ENCODE measurements at places on chromosomes 6 and 20. TPM values are rescaled to one million over a fixed set of nuclear protein-coding genes. Genes with fewer than 3 reads are reported as not detected.

GRCh38 chr6:57159127-57159526 lies 13.0 kb upstream of the BAG2 start:
- H3K27ac ChIP-seq = no peak overlapping the region
- no peak for DNase-seq
- no peaks in the 10 kb centered on the region for H3K27me3 ChIP-seq
- no peaks in the 10 kb centered on the region for H3K4me1 ChIP-seq
- peaks cover 46% of the 10 kb centered on the region for H3K36me3 ChIP-seq

GRCh38 chr6:30721198-30722024 lies 1.3 kb downstream of the TUBB start:
- H3K27ac ChIP-seq = peak overlapping the region; percentile 98
- H3K36me3 ChIP-seq = peaks cover 46% of the 10 kb centered on the region
- H3K4me3 ChIP-seq = peak overlapping the region; percentile 92
- H3K27me3 ChIP-seq = no peaks in the 10 kb centered on the region

DNA sequence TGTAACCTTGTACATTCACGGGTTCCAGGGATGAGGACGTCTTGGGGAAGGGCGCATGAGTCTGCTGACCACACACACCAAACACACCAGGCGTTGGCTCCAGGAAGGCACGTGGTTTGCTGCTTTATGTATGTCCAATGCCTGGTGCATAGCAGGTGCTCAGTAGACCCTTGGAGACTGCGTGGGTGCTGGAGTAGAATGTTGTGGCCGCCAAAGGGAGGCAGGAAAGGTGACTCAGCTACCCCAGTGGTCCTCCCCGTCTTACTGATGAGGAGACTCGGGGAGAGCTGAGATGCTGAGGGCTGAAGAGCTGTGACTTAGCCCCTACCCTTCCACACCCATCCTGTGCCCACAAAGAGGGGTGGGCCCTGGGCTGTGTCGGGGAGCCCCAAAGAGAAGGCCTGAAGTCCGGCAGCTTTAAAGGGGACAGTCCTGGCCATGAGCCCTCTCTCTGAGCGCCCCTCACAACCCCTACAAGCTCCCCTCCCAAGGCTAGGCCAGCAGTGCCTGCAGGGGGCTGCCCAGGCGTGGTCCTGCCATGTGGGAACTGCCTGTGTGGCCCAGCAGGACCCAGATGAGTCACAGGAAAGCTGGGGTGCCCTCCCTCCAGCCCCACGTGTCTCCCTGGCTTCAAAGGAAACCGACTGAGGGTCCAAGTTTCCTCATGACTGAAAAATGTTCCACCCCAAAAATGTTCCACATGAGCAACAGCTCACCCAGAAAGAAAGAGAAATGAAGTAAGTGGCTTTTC lies 28.0 kb upstream of the PTGIS start:
- no peaks in the 10 kb centered on the region for H3K36me3 ChIP-seq
- no peak overlapping the region for H3K27ac ChIP-seq
- no peaks in the 10 kb centered on the region for H3K27me3 ChIP-seq
- H3K4me1 ChIP-seq = peaks cover 43% of the 10 kb centered on the region

DNA sequence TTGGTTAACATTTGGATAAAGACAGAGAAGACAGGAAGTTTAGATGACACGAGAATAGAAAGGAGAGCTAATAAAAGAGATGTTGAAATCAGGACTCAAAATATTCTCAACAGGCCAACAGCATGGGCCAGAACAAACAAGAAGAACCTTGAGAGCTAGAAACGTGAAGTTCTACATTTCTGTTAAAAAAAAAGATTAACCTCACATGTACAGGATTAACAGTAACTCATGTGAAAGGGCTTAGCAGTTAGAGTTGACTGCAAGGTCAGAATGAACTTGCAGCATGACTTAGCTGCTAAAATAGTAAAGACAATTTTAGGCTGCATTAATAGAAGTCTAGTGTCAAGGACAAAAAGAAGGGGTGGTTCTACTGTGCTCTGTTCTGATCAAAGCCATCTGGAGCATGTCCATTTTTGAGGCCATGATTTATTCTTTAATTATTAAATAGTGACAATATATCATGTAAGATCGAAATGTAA lies 331.1 kb upstream of the HSF2 start:
- no peaks in the 10 kb centered on the region for H3K36me3 ChIP-seq
- H3K4me1 ChIP-seq = no peaks in the 10 kb centered on the region
- no peak for DNase-seq
- H3K27me3 ChIP-seq = no peaks in the 10 kb centered on the region
- H3K27ac ChIP-seq = no peak overlapping the region

- no peaks in the 10 kb centered on the region for H3K36me3 ChIP-seq
- H3K27me3 ChIP-seq = no peaks in the 10 kb centered on the region
- DNase-seq = no peak
- no peaks in the 10 kb centered on the region for H3K4me1 ChIP-seq
- no peak overlapping the region for H3K4me3 ChIP-seq
Measured at GRCh38 chr20:9021699-9022098, 47.2 kb upstream of the PLCB4 start.

DNA sequence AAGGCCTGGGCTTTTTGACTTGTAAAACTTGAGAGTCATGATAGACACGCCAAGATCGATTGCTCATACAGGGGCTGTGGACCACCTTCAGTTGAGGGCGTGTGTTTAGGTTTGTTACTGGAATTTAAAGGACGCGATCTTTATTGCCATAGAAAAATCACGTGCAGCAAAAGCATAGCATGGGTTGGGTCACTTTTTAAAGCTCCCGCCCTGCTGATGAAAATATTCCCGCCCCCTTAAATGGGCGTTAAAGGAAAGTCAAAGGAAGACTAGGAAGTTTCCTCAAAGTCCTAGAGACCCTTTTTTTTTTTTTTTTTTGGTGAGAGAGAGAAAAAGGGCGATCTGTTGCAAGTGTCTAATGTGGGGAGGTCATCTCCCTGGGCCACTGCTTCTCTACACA lies 23.1 kb downstream of the TFAP2A start:
- no peaks in the 10 kb centered on the region for H3K4me1 ChIP-seq
- no peak for DNase-seq

DNA sequence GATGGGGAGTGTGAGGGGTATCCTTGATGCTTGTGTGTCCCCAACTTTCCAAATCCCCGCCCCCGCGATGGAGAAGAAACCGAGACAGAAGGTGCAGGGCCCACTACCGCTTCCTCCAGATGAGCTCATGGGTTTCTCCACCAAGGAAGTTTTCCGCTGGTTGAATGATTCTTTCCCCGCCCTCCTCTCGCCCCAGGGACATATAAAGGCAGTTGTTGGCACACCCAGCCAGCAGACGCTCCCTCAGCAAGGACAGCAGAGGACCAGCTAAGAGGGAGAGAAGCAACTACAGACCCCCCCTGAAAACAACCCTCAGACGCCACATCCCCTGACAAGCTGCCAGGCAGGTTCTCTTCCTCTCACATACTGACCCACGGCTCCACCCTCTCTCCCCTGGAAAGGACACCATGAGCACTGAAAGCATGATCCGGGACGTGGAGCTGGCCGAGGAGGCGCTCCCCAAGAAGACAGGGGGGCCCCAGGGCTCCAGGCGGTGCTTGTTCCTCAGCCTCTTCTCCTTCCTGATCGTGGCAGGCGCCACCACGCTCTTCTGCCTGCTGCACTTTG lies at the start of gene TNF:
Gene TNF, plus strand, starts transcription at position 231 of the 567 bp plus-strand sequence. Its CDS starts 177 bp downstream, at position 408.
- peaks cover 22% of the 10 kb centered on the region for H3K36me3 ChIP-seq
- peak within 1 kb of the TSS; percentile 58 for H3K4me3 ChIP-seq
- H3K27ac ChIP-seq = peak within 1 kb of the TSS; percentile 79
- no peaks in the 10 kb centered on the region for H3K27me3 ChIP-seq

DNA sequence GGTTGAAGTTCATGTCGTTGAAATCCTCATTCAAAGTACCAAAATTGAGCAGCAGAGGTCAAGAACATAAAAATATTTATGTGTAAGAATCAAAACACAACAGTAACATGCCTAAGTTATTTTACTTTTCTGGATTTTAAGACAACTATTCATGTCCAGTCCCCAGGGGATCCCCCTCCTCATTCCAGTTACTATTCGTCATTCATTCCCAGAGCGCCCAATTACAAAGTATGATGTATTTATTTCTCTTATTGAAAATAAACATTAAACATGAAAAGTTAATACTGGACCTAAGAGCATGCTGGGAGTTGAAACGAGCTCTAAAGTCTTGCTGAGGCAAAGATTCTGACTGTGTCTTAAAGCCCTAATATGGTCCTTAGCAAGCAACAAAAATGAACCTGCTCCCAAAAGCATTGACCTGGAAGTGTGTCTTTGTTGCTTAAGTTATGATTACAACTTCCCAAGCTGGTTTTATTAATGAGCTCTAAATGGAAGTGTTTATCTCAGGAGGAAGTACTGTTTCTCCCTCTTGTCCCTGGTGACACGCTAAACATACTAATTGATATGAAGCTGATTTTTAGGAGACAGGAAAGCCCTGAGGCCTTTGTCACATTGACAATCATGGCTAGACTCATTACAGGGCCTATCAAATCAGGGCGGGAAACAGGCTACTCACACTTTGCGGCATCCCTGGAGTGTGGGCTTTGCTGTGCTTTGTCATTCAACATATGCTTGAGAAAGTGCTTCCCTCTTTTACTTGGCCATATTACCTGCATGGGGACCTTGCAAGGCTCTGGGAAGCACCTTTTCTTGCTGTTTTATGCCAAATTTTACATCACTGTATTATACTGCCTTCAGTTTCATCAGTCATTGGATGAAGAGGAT lies 192.2 kb upstream of the DTNBP1 start:
- H3K4me1 ChIP-seq = no peaks in the 10 kb centered on the region
- no peaks in the 10 kb centered on the region for H3K36me3 ChIP-seq
- H3K27ac ChIP-seq = no peak overlapping the region
- DNase-seq = no peak
- no peak overlapping the region for H3K4me3 ChIP-seq

DNA sequence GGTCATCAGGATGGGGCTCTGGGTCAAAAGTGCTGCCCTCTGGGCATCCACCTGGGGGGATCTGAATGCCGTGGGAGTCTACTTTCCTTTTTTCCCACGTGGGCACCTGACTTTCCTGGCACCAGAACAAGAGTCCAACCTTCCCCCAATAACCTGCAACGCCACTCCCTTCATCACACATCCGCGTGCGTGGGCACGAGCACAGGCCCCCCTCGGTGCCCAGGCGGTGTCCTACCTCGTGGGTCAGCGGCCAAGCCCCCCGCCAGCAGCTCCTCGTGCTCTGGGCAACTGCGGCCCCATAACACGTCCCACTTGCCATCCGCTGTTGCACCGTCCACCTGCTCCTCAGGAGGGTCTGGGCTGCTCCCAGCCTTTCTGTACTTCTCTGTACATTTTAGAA lies 87.0 kb downstream of the YTHDF1 start:
- DNase-seq = peak; percentile 43
- H3K4me1 ChIP-seq = no peaks in the 10 kb centered on the region
- H3K36me3 ChIP-seq = no peaks in the 10 kb centered on the region
- no peak overlapping the region for H3K4me3 ChIP-seq
- no peaks in the 10 kb centered on the region for H3K27me3 ChIP-seq

- H3K4me3 ChIP-seq = no peak overlapping the region
- peaks cover 22% of the 10 kb centered on the region for H3K4me1 ChIP-seq
- no peak overlapping the region for H3K27ac ChIP-seq
- no peak for DNase-seq
- no peaks in the 10 kb centered on the region for H3K36me3 ChIP-seq
- no peaks in the 10 kb centered on the region for H3K27me3 ChIP-seq
Measured at GRCh38 chr6:42396720-42397119, 55.0 kb downstream of the TRERF1 start.

DNA sequence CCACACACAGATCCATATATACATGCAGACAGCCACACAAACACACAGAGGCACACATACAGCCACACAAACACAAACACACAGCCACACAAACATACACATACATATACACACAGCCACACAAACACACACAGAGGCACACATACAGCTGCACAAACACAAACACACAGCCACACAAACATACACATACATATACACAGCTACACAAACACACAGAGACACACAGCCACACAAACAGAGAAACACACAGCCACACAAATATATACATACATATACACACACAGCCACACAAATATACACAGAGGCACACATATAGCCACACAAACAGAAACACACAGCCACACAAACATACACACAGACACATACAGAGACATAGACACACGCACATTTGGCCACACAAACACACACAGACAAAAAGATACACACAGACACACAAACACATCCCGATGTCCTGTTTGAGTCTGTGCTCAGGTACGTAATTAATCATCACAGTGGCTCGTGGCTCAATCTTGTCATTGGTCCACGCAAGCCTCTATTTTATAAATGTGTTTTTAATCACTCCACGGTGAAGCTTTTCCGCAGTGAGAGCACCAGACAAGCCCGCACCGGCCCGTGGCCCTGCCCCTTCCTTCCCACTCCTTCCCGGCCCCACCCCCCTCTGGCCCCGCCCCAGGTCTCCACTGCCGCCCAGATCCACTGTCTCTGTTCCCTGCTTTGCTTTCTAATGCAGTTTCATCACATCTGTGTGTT lies 135.3 kb downstream of the CDH4 start:
- no peak overlapping the region for H3K27ac ChIP-seq
- H3K4me3 ChIP-seq = no peak overlapping the region
- peaks cover 8% of the 10 kb centered on the region for H3K4me1 ChIP-seq
- no peak for DNase-seq

- no peaks in the 10 kb centered on the region for H3K27me3 ChIP-seq
- no peak for DNase-seq
- H3K4me1 ChIP-seq = peaks cover 16% of the 10 kb centered on the region
- no peak overlapping the region for H3K4me3 ChIP-seq
Measured at GRCh38 chr6:3006476-3006875, 6.8 kb downstream of the NQO2 start.

- no peaks in the 10 kb centered on the region for H3K27me3 ChIP-seq
- H3K4me3 ChIP-seq = no peak overlapping the region
- DNase-seq = no peak
- H3K4me1 ChIP-seq = peaks cover 32% of the 10 kb centered on the region
- H3K27ac ChIP-seq = no peak overlapping the region
Measured at GRCh38 chr20:32330555-32330897, 27.6 kb upstream of the ASXL1 start.

Gene ZBTB46
- 32.8 TPM for total RNA-seq

Gene TMEM74B
- 0.79 TPM for total RNA-seq

Gene CST4
- total RNA-seq = not detected

Gene DOK5
- 0.32 TPM for total RNA-seq

Gene DDAH2
- 64.6 TPM for total RNA-seq

Gene RIMS1
- total RNA-seq = not detected

Gene OR2B6
- total RNA-seq = not detected

Gene SHLD1
- 12.5 TPM for total RNA-seq

Gene PRDM13
- not detected for total RNA-seq

Measured in spleen (tissue), 13 donors.